ENCODE measurements at places on chromosomes 1 and 21. TPM values are rescaled to one million over a fixed set of nuclear protein-coding genes. Genes with fewer than 3 reads are reported as not detected.
A peak's percentile ranks its signal among the peaks of the same experiment; 100 is the strongest.

Gene OVAAL
- total RNA-seq: not detected

Gene NUP210L
- under 0.01 TPM for total RNA-seq

Gene INAVA
- total RNA-seq: 0.36 TPM

Gene ITLN2
- total RNA-seq: not detected

GRCh38 chr21:35738347-35738961 is 321.9 kb downstream of the SETD4 start:
- peak overlapping the region; percentile 87 for H3K27ac ChIP-seq
- H3K4me3 ChIP-seq: no peak overlapping the region
- no peak for DNase-seq

DNA sequence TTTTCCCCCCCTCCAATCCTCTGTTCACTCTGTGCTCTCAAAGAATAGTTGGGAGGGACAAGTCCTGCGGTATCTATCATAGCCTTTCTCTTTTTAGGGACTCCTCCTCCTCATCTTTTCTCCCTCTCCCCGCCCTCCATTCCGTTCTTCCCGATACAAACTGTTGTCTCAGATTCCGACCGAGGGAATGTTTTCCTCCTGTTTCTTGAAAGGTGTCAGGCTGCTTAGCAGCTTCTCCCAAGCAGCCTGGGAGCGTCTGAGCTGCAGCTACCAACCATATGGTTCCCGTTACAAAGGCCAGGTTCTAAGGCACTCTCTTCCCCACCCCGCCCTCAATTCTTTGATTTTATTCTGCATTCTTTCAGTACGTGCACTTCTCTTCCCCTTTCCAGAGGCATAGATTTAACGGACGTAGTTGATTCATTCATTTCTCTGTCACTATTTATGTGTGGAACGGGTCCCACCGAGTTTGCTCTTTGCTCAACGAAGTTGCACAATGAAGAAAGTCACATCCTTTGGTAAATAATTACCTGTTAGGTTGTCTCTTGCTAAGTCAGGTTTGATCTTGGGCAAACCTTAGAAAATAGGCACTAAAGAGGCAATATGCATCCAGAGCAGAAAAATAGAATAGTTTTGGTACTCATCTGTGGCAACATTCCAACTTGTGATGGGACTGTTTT is 2.8 kb downstream of the ADGRL2 start:
- peak overlapping the region; percentile 43 for H3K27ac ChIP-seq
- H3K36me3 ChIP-seq: no peaks in the 10 kb centered on the region
- peak overlapping the region; percentile 85 for H3K4me3 ChIP-seq
- peak; percentile 71 for DNase-seq

- peak; percentile 89 for DNase-seq
- peak overlapping the region; percentile 95 for H3K27ac ChIP-seq
- peaks cover 41% of the 10 kb centered on the region for H3K4me1 ChIP-seq
- H3K27me3 ChIP-seq: no peaks in the 10 kb centered on the region
- no peaks in the 10 kb centered on the region for H3K36me3 ChIP-seq
These were observed 40.6 kb upstream of the CLIC4 start for GRCh38 chr1:24704411-24705259.

DNA sequence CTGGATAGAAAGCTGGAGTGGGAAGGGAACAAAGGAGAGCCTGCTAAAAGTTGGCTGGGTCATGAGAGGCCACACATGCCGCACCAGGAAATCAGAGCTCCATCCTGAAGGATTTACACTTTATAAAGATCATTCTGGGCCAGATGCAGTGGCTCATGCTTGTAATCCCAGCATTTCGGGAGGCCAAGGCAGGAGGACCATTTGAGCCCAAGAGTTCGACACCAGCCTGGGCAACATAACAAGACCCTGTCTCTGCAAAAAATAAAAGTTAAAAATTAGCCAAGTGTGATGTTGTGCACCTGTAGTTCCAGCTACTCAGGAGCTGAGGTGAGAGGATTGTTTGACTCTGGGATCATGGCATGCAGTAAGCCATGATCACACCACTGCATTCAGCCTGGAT is 28.7 kb upstream of the RASAL2 start:
- H3K27me3 ChIP-seq: no peaks in the 10 kb centered on the region
- peaks cover 13% of the 10 kb centered on the region for H3K4me1 ChIP-seq
- H3K27ac ChIP-seq: no peak overlapping the region
- no peak overlapping the region for H3K4me3 ChIP-seq
- no peaks in the 10 kb centered on the region for H3K36me3 ChIP-seq
- DNase-seq: no peak

DNA sequence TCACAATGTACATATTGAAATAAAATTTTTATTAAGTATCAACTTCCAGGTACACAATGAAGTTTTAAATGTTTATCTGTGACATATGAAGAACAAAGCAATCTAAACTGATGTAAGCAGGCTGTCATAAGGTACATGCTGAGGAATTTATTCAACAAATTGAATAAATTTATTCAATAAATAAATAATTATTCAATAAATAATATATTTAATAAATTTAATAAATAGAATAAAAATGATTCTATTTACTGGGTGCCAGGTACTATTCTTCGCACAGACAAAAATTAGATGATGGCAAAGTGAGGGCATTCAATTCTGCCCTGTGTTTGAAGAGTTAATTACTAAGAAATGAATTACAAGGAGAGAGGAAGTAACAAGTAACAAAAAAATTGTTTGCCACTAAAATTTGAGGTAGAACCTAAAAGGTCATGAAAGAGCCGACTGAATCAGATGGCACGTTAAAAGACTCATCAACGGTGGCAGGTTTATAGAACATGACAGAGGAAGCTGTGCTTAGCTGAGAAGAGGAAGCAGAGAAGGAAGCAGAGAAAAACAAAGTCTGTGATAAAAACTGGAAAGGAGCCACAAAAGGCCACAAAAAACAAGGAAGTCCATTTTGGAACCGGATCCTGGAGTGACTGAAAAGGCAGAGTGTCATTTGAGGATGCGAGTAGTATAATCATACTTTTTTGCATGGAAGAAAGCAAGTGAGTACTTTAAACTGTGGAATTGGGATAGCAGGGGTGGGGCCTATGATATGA is 2.2 kb upstream of the USP24 start:
- H3K27me3 ChIP-seq: no peaks in the 10 kb centered on the region
- no peak overlapping the region for H3K4me3 ChIP-seq
- H3K36me3 ChIP-seq: no peaks in the 10 kb centered on the region
- H3K27ac ChIP-seq: no peak overlapping the region
- DNase-seq: no peak

DNA sequence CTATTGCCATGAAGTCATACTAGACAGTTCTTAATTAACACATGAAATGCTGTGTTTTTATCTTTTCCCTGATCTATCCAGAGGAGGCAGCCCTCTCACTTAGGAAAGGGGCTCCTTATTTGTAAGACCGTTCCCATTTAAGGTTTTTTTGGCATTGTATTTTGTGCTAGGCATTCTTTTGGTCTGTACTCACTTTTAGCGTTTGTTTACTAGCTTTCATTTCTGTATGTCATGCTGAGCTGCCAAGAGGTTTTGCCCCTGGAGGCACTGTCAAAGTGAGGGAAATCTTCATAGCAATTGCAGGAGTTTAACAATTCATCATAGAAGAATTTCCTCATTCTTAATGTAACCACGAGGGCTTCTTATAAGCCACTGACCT is 59.5 kb downstream of the MTR start:
- peaks cover 14% of the 10 kb centered on the region for H3K4me1 ChIP-seq
- no peak for DNase-seq
- H3K4me3 ChIP-seq: no peak overlapping the region

DNA sequence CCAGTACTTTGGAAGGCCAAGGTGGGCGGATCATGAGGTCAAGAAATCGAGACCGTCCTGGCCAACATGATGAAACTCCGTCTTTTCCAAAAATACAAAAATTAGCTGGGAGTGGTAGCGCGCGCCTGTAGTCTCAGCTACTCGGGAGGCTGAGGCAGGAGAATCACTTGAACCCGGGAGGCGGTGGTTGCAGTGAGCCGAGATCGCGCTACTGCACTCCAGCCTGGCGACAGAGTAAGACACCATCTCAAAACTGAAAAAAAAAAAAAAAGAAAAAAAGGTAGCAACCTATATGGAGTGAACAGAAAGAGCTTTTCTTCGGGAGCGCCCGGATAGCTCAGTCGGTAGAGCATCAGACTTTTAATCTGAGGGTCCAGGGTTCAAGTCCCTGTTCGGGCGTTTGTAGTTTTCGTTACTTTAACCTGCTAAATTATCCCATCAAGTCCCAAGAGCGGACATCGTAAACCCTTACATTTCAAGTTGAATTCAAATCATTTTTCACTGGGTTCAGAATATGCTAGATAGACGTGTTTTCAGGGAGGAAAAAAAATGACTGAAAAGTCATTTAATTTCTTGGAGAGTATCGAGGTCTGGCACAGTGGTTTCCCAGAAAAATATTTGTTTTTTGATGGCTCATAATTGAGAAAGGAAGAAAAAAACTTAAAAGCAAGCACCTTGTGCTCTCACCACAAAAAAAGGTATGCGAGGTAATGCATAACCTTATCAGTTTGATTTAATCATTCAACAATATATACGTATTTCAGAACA is 9.8 kb upstream of the MDM4 start:
- H3K27ac ChIP-seq: peak overlapping the region; percentile 12
- peaks cover 5% of the 10 kb centered on the region for H3K27me3 ChIP-seq
- DNase-seq: no peak

DNA sequence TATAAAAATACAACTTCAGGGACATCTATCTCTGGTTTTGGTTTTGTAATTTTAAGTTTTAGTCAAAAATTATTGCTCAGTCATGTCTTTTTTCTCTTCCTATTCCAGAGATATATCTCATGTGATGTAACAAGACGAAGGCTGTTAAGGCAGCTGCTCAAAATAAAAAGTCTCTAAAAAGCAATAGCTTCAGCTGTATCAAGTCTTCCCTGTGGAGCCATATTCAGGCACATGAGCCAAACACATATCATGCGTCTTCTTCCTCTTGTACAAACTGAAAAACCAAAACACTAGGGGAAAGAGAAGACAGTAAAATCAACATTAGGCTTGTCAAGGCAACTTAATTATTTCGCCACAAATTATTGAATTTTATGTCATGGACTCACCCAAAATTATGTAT is 240.7 kb downstream of the NRIP1 start:
- H3K4me1 ChIP-seq: no peaks in the 10 kb centered on the region
- H3K36me3 ChIP-seq: no peaks in the 10 kb centered on the region
- no peaks in the 10 kb centered on the region for H3K27me3 ChIP-seq
- no peak for DNase-seq
- no peak overlapping the region for H3K27ac ChIP-seq

DNA sequence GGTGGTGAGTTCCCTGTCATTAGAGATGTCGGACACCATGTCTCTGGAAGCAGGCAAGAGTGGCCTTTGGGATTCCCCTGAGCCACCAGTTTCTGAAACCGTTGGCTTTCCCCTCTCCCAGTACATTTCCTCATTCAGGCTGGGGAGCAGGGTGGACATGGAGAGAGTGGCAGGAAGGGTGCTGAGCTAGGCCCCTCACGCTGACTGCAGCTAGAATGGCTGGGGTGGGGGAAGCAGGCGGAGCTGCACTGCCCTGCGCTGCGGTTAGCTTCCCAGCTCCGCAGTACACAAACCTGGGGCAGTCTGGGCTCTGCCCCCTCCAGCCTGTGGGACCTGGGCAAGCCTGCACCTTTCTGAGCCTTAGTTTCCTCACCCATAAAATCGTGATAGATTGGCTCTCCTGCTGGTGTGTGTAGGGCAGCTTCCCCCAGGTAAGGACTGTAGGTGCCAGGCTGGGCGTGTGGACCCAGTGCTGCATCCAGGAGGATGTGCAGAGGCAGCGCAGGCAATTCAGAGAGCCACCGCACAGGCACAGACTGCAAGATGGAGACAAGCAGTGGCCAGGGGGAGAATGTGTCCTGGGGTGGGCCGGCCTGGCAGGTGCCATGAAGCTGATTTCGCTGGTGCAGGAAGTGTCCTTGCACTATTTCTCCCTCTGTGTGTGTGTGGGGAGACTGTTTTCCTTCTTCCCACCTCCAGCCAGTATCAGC is 3.0 kb downstream of the PLA2G2F start:
- H3K27me3 ChIP-seq: peaks cover 8% of the 10 kb centered on the region
- H3K4me3 ChIP-seq: no peak overlapping the region
- H3K4me1 ChIP-seq: no peaks in the 10 kb centered on the region
- H3K36me3 ChIP-seq: no peaks in the 10 kb centered on the region

GRCh38 chr1:246096356-246096755 is 410.7 kb downstream of the SMYD3 start:
- H3K27ac ChIP-seq: no peak overlapping the region
- no peaks in the 10 kb centered on the region for H3K27me3 ChIP-seq
- H3K36me3 ChIP-seq: no peaks in the 10 kb centered on the region

GRCh38 chr1:202540014-202540413 is 170.2 kb downstream of the SYT2 start:
- peak overlapping the region; percentile 67 for H3K4me3 ChIP-seq
- no peak for DNase-seq
- peaks cover 19% of the 10 kb centered on the region for H3K4me1 ChIP-seq
- H3K27ac ChIP-seq: peak overlapping the region; percentile 67
- H3K27me3 ChIP-seq: no peaks in the 10 kb centered on the region
- no peaks in the 10 kb centered on the region for H3K36me3 ChIP-seq

DNA sequence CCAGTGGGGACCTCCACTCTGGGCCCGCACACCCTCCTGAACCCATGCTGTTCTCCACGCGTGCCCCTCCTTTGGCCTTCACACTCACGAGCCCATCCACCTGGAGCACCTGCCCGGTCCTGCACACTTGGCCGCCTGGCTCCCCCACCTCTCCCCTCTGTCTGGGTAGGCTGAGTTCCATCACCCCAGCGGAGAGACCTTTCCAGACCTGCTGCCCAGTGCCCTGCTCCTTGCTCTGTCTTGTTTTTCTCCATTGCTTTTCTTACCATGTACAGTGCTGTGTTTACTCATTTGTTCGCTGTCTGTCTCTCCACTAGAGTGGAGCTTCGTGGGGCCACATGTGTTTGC is 351.0 kb upstream of the VAMP3 start:
- H3K4me3 ChIP-seq: no peak overlapping the region
- H3K36me3 ChIP-seq: no peaks in the 10 kb centered on the region
- no peaks in the 10 kb centered on the region for H3K27me3 ChIP-seq
- no peaks in the 10 kb centered on the region for H3K4me1 ChIP-seq
- DNase-seq: no peak
- no peak overlapping the region for H3K27ac ChIP-seq

- no peak for DNase-seq
- H3K36me3 ChIP-seq: no peaks in the 10 kb centered on the region
- H3K27me3 ChIP-seq: peaks cover 3% of the 10 kb centered on the region
- no peak overlapping the region for H3K4me3 ChIP-seq
- H3K27ac ChIP-seq: no peak overlapping the region
These were observed 4.6 kb upstream of the WNT2B start for GRCh38 chr1:112504001-112504660.

GRCh38 chr21:31733551-31734149 is 1.7 kb upstream of the SCAF4 start:
- peaks cover 23% of the 10 kb centered on the region for H3K4me1 ChIP-seq
- no peaks in the 10 kb centered on the region for H3K27me3 ChIP-seq
- H3K4me3 ChIP-seq: no peak overlapping the region
- H3K27ac ChIP-seq: no peak overlapping the region

- no peaks in the 10 kb centered on the region for H3K27me3 ChIP-seq
- no peaks in the 10 kb centered on the region for H3K36me3 ChIP-seq
- peaks cover 18% of the 10 kb centered on the region for H3K4me1 ChIP-seq
- H3K4me3 ChIP-seq: no peak overlapping the region
- DNase-seq: no peak
- H3K27ac ChIP-seq: no peak overlapping the region
These were observed 91.1 kb downstream of the HLX start for GRCh38 chr1:220970311-220970710.

Data from osteoblast (primary cell).